ENCODE measurements at places on chromosomes 2 and 18.

DNA sequence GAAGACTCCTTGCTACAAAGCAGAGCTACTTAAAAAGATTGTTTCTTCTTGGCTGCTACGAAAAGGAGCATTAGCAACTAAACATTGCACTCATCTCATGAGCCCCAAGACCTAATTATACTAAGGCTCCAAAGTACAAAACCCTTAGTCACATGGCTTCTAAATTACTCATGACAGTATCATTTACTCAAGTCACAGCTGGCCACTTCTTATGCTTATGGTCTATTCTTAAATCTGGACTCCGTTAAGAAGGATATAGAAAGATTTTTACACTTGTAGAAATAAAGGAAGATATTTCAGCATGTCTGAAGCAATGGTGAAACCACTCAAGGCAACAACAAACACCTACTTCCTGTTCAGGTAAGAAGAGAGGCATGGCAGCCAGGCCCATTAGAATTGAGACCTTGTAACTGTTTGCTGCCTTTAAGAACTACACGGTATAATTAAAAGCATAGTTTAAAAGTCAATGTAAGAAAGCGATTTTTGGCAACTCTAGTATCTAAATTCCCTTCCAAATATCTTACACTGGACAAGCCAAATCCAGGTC lies 12.7 kb downstream of the ANKRD44 start:
- no peak for DNase-seq

DNA sequence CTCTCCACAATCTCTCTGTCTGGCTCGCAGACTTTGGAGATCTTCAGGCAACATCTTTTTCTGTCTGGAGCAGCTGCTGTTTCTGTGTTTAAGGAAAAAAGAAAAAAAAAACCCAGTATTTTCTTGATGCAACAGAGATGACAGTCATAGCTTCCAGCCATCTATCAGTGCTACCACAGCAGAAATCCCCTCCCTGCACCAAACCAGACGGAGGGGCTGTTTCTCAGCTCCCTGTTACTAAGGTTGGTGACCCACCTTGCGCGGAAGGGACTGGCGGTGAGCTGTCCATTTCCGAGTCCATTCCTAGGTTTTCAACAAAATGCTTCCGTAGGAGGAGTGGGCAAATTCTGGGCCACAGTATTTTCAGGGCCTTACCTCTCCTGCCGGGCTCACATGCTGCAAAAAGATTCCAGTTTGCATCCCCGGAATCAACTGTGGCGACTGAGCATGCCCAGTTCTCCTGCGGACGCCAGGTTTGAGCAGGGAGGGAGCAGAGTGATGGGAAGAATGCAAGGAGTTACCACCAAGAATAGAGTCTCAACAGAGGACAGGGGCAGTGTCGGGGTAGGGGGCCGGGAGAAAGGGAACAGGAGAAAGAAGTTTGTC lies 1.2 kb downstream of the SLC4A10 start:
- DNase-seq, result no peak

DNA sequence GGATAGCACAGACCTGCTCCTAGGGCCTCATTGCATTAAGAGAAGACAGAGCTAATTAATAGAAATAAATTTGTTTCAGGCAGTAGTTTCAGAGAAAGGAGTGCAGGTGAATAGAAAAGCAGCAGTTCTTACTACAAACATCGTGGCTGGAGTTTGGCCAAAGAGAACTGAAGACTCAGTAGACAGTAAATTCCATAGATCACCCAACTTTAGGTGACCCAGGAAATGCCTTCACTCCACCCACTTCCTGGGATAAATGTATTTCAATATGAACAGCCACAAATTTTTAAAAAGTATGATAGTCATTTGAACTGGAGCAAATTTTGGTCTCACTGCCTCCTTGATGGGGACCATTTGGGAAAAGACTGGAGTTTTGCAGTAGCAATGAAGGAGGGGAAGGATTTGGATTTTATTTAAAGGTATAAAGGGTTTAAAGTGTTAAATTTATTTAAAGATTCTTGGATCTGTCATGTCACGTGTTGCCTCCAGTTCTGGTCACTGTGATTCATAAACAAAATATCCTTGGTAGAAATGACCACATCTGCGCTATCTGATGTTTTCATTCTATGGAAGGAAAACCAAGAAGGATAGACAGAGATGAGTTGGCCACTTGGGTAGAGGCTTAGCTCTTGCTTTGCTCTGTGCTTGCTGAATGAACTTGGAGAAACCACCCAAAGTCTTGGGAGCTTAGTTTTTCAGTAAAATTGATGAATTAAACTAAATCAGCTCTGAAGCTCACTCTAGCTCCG lies 390.2 kb downstream of the THSD7B start:
- no peak for DNase-seq

DNA sequence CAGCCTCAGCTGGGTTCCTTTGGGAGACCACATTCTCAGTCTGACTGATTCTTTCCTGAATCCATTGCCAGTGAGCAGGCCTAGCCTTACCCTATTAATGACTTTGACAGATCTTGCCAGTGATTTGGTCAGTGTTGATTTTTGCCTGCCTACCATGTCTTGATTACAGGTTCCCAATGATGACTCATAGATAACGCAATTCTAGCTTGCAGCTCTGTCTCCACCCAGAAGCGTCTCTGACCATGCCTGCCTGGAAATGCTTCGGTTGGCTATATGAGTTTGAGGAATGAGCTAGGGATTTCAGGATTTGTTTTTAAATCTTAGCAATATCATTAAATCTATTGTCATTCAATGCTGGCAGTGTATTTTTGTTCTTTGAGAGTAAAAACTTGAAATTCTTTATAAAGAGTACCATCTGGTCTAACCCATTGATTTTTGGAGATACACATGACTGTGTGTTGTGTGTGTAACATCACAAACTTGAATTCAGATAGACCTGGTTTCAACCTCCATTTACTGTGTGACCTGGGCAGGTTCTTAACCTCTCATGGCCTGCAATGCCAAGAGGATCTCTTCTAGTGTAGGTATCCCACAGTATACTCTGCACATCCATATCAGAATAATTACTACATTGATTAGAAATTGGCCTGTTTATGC lies 57.0 kb downstream of the CCDC150 start:
- no peak for DNase-seq

DNA sequence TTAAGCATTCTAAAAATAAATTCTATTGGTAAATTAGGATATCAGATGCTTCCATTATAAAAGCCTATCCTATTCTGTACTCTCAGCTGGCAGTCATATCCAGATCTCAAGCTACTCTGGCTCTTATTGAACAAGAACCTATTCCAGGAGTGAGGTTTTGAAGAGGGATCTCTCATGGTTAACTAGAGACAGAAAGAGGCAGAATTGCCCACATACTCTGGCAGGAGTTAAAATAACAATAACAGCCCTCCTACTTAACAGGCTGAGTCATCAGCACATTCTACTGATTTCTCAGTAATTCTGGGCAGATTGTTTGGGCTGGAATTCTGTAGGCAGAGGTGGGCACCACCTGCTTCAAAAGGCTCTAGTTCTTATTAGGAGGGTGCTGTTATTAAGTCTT lies 142.0 kb upstream of the UNC80 start:
- no peak for DNase-seq

GRCh38 chr2:239186516-239187357 lies 214.1 kb downstream of the HDAC4 start:
- no peak for DNase-seq

DNA sequence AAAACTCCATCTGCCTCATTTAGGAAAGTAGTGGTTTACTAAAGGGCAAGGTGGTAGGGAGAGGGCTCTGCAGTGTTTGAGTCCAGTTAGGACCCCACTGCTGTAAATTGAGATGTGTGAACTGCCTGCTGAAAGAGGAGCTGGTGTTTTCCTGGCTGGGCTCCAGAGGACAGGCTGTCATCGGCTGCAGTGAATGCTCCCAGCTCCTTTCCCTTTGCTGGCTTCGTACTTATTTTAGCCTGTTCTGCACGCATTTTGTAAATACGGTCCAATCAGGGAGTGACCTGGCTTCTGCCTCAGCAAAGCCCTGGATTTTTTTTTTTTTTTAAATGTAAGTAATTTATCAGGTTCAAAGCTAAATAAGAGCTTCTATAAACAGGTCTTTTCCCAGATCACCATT lies 37.5 kb downstream of the SLC4A3 start:
- no peak for DNase-seq

GRCh38 chr2:19120941-19121750 lies 237.3 kb downstream of the OSR1 start:
- no peak for DNase-seq

DNA sequence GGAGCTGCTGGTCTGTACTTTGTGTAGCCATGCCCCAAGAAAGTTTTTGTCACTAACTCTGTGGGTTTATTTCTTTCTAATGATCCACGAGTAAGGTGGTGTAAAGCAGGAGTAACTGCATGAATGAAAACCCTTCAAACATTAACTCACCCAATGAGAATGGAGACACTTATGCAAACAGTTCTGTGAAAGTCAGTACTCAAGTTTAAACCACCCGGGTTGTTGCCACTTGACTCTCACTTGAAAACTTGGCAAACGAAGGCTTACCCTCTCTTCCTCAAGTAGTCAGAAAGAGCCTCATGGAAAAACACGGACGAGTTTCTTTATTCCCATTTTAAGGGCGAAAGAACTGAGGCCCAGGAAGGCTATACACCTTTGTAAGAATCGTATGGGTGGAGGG lies 117.5 kb downstream of the MMADHC start:
- no peak for DNase-seq

GRCh38 chr2:30511122-30512083 lies 64.4 kb downstream of the LCLAT1 start:
- no peak for DNase-seq

DNA sequence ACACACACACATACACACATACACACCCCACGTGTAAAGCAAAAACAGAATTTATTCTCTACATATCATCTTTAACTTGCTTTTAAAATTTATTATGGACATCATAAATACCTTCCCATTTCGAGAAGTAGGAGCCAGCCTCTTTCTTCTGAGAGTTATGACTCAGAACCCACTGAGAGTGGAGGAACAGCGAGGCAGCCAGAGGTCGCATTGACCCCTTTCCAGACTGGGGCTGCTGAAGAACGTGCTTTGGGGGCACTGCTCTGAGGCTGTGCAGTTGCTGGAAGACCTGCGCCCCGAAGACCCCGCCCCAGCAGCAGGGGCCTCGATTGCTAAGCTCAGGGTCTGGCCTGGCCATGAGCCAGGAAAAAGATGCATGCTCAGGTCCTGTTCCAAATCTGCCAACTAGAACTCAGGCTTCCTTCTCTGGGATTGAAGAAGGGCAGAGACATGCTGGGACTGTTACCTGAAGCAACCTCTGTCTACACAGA lies 133.8 kb upstream of the TWIST2 start:
- DNase-seq, result no peak

GRCh38 chr2:207356567-207356966 lies 173.2 kb upstream of the CREB1 start:
- DNase-seq, result no peak

- no peak for DNase-seq
Measured at GRCh38 chr2:165294912-165295311, 55.7 kb downstream of the SCN2A start.

- no peak for DNase-seq
Measured at GRCh38 chr2:120856421-120856862, 120.8 kb downstream of the GLI2 start.

GRCh38 chr2:241548451-241548835 lies 10.1 kb upstream of the BOK start:
- DNase-seq, result no peak

DNA sequence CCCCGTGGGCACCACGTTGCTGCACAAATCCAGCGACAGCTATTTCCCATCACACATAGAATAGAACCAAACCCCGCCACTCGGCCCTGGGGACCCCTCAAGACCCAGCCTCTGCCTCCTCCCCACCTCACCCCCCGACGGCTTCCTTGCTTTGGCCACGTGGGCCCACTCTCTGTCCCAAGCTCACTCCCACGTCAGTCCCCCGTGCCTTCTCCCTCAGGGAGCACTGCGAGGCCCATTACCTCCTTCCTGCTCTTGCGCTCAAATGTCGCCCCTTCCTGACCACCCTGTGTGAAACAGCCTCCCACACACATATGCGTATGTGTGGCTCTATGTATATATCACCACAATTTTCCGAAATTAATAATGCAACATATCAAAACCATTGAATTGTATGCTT lies 239.7 kb downstream of the SH3BP4 start:
- no peak for DNase-seq

DNA sequence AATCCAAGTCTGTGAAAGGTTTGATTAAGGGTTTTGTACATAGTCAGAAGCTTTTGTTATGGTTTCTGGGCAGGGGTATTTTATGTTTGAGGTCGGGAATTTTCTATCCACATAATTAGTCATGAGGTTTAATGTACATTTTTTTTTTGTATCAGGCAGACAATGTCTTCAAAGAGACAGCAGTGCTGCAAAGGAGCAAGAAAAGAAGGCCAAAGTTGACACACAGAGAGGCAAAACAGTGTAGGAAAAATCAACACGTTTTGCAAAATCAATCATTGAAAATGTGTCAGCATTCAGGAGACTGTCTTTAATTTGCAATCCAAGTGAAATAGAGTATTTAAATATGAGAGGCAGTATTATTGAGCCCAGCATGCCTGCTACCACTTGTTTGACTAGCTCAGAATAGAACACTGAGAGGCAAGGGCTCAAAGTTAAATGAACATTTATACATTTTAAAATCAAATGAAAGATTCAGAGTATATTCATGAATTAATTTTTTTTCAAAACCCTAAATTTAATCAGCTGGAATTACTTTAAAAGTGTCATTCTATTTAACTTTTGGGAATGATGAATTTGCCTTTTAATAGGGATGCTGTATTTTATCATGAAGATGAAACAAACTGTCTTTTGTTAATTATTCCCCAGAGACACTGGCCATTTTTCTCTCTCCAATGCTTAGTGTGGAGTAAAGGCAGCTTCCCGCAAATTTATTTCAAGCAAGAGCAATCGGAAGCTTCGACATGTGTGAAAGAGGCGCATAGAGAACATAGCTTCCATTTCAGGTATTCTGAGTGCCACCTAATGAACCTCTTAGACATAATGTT lies 11.3 kb downstream of the VRK2 start:
- no peak for DNase-seq

- no peak for DNase-seq
Measured at GRCh38 chr18:55497825-55498403, 90.1 kb downstream of the TCF4 start.

DNA sequence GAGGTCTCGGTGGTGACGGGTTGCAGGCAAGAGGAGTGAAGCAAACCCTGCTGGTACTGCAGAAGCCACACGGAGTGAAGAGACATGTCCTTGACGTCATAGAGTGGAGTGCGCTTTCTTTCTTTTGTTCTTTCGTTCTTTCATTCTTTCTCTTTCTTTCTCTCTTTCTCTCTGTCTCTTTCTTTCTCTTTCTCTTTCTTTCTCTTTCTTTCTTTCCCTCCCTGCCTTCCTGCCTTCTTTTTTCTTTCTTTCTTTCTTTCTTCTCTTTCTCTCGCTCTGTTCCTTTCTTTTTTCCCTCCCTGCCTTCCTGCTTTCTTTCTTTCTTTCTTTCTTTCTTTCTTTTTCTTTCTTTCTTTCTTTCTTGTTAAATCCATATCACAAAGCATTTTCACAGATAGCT lies 39.2 kb downstream of the LRRFIP1 start:
- DNase-seq, result no peak
